Activated T-helper 1 cell treated with anti-CD3 and anti-CD28 coated beads, Interleukin-2, amount 50 U/mL, for 16 hours (primary cell): ENCODE measurements at places on chromosomes 13 and 19.

DNA sequence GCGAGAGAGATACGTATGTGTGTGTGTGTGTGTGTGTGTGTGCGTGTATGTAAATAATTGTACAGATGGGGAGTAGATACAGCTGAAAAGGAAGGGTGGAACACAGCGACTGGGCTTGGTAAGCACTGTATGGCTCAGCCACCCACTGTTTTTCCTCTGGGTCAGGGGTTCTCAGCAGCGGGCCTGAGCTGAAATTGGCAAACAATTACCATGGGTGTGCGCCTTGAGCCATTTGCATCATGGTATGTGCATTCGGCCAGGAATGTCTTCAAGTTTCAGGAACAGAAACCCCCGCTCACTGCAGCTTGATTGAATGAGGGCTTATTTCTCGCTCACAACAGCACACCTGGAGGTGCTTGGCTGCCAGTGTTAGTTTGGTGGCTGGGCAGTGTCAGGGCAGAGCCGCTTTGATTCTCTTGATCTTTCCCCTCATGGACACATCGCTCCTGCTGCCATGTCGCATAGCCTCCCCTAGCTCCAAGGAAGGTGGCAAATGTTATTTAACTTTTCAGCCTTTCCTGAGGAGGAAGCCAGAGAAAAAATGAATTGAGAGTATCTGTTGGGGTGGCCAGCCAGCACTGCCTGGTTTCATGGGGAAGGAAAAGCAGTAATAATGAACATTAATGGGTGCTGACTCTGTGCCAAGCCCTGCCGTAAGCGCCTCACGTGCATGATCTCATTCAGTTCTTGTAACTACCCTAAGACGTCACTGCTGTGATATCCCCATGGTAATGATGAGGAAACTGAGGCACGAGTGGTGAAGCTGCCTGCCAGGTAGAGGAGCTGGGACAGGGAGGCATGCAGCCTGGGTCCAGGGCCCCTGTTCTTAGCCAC is 126.9 kb downstream of the SIPA1L3 start:
- DNase-seq, result no peak

GRCh38 chr19:8445488-8446001 is 770 bp downstream of the HNRNPM start:
- DNase-seq, result peak; percentile 31

DNA sequence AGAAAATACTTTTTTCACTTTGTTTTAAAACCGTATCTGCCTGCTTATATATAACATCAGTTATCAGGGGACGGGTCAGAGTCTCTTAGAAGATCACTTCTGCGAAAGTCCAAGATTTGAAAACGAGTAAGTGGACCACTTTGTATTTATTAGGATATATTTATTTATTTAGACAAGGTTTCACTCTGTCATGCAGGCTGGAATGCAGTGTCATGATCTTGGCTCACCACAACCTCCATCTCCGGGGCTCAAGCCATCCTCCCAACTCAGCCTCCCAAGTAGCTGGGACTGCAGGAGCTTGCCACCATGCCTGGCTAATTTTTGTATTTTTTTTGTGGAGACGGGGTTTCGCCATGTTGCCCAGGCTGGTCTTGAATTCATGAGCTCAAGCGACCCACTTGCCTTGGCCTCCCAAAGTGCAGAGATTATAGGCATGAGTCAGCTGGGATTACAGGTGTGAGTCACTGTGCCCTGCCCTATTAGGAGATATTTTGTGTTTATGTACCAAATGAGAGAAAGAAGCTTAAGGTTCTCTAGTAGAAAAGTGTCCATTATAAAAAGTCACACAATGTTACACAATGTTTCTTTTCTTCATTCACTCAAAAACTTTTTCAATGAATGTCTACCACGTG is 39.5 kb downstream of the RASL11A start:
- DNase-seq, result no peak

- no peak for DNase-seq
Measured at GRCh38 chr13:50687545-50687944, 155.9 kb downstream of the DLEU7 start.

DNA sequence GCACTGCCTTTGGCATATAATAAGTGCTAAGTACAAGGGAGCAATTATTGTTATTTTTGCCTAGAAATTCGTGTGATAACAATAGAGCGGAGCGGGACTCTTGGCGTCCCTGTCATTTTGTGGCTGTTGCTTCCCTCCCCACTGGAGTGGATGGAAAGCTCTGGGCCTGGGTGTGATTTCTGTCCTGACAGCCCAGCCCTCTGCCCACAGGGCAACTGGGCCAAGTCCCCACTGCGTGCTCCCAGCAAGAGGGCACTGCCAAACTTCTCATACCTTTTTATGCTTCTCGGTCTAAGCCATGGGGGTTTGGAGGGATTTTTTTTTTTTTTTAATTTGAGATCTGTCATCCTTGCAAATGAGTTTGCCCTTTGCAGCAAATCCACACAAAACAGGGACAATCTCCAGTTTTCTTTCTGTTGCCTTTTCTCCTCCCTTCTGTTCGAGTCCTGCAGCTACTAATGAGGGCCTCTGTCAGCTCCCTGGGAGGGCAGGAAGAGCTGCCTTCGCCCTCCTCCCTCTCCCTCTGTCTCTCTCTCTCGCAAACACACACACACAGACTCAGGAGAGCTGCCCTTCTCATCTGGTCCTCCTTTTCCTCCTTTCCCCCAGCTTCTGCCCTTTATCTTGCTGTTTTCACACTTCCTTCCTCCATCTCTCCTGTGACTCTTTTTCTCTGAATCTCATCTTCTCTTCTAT is 103.9 kb downstream of the DNAJC15 start:
- no peak for DNase-seq

DNA sequence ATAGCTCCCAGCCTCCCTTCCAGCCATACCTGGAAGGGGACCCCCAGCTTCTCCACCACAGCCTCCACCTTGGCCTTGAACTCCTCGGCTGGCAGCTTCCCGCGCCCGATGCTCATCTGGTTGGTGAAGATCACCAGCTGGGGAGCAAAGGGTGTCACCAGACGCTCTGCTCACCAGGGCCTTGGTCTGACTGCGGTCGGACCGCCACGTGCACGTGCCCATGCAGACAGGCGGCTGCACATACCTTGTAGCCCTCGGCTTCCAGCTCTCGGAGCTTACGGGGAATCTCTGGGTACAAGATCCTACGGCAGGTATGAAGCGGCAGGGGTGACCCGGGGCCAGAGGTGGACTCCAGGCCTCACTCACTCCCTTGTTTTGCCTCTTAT is 3.4 kb downstream of the PNKP start:
- DNase-seq, result no peak

GRCh38 chr13:27379126-27379525 is 45.3 kb upstream of the GTF3A start:
- DNase-seq, result no peak

GRCh38 chr19:3094601-3095440 is 659 bp downstream of the GNA11 start:
- no peak for DNase-seq

- no peak for DNase-seq
Measured at GRCh38 chr19:7676376-7676775, 514 bp upstream of the MCEMP1 start.

GRCh38 chr13:37229931-37230330 is 124.5 kb upstream of the CSNK1A1L start:
- no peak for DNase-seq

GRCh38 chr13:21814604-21815003 is 143.7 kb downstream of the FGF9 start:
- DNase-seq, result no peak

GRCh38 chr13:87981416-87981815 is 310.2 kb downstream of the SLITRK5 start:
- no peak for DNase-seq
